ENCODE measurements at places on chromosomes 4 and X.

DNA sequence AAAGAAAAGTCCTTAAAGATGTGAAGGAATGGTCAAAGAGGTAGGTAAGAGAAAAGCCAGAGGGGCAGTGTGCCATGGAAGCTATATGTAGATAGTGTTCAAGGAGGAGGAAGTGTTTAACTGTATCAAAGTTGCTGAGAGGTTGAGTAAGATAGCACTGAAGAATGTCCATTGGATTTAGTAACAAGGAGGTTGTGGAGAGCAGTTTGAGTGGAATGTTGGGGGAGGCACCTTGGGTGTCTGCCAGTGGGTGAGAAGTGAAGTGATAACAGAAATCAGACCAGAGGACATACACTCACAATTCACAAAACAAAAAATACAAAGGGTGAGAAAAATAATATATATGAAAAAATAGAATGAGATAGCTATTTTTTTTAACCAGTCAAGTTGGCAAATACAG, 121.3 kb upstream of the AMOT start:
- DNase-seq = no peak

DNA sequence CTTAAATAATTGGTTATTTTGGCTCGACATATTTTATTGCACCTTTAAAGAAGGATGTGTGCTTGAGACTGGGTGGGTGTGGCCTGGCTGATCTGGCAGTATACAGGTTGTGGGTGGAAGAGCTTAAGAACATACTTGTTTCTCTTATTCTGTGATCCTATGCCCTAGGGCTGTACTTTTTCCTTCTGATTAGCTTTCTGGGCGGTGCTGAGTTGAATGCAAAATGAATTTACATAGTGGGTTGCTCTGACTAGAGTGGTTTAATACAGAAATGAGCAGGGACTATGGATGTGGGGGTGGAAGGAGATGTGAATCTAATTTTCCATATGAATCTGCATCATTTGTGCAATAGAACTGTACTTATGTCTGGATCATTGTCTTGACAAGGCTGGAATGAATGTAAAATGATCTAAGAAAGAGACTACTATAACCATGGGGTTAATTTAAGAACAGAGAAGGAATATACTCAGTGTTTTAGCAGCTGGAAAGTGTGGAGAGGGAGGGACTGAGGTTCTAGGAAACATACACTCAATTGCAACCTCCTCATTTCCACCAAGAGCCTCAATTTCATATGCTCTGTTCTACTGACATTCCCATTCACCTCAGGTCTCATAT, 73.7 kb downstream of the RLIM start:
- DNase-seq = no peak

GRCh38 chr4:107978716-107979451, 10.8 kb upstream of the HADH start:
- no peak for DNase-seq

GRCh38 chr4:55931833-55932232, 16.9 kb upstream of the CEP135 start:
- no peak for DNase-seq

GRCh38 chrX:80246271-80246670, 174.0 kb upstream of the TENT5D start:
- DNase-seq = no peak

DNA sequence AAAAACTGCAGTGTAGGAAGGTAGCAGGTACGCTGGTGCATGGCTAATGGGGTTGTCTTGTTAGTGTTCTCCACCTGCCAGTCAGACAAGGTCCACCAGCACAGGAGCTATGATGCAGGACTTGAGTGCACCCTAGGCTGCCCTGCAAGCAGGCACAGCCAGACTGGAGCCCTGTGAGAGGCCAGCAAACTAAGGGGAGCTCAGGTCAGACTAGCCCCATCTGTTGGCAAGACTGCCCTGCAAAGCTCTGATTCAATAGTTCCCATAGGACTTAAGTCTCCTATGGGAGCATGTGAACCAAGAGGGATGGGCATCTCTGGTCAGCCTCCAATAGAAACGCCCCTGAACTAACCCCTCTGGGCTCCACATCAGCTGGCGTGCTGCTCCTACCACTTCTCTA, 1307.3 kb downstream of the C4orf33 start:
- no peak for DNase-seq

DNA sequence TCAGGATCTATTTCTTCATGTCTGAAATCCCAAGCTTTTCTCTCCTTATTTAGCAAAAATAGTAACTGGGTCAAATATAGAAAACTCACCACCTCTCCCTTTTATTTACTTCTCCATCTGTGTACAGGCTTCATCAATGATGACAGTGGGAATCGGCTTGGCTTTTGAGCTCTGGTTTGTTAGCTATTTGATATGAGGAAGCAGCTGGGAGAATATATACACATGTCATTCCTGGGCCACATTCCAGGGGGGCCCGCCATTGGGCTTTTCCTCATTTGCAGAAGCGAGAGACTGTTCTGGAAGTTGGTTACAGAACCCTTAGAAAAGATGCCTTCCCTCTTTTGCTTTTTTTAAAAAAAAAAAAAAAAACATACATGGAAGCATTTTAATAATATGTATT, 107.4 kb upstream of the F9 start:
- DNase-seq = no peak

- DNase-seq = no peak
Measured at GRCh38 chr4:138400543-138400942, 158.4 kb upstream of the SLC7A11 start.

GRCh38 chrX:89021964-89022363, 274.9 kb downstream of the CPXCR1 start:
- no peak for DNase-seq

- peak; percentile 80 for DNase-seq
Measured at GRCh38 chr4:2441393-2442174, 22.8 kb downstream of the CFAP99 start.

- no peak for DNase-seq
Measured at GRCh38 chr4:150234246-150234645, 156.0 kb downstream of the DCLK2 start.

GRCh38 chrX:73182502-73183114, 32.0 kb downstream of the NAP1L2 start:
- no peak for DNase-seq

DNA sequence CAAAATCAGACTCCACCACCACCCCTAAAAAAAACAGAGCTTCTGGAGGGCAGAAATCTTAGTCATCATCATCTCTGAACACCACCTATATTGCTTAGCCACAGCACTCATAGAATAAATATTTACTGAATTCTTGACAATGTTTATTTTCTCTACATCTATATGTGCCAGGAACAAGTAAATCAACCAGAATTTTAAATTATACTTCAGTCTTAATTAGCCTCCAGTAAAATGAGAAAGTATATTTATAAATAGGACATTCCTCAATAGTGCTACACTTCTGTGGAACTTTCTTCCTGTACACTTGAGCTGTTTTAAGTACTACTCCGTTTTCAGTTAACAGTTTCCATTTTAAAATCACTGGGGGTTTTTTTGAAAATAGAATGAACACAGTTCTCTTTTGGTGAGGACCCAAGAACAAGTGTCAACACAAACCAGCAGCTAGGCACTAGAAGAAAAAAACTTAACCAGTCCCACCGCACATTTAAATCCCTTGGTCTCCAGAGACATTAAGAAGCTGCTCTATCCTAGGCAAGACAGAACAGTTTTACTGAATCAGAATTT, 25.5 kb downstream of the SMIM14 start:
- DNase-seq = no peak

DNA sequence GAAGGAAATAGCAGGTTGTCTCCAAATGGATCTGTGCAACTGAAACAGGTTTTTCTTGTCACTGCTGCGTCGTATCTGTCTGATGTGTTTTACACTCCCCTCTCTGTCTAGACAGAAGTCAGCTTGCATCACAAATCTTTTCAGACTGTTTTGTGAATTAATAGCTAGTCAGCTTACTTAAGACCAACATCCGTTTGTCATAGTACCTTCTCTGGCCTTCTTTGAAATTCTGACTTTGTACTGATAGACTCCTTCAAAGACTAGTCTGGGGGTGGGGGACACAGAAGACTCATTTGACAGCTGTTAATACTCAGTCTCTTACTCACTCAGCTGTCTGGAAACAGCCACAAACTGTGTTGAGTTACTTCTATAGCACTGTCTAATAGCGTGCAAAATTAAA, 197.8 kb downstream of the PALLD start:
- DNase-seq = no peak

- DNase-seq = no peak
Measured at GRCh38 chr4:156476359-156476758, 495.2 kb downstream of the PDGFC start.

DNA sequence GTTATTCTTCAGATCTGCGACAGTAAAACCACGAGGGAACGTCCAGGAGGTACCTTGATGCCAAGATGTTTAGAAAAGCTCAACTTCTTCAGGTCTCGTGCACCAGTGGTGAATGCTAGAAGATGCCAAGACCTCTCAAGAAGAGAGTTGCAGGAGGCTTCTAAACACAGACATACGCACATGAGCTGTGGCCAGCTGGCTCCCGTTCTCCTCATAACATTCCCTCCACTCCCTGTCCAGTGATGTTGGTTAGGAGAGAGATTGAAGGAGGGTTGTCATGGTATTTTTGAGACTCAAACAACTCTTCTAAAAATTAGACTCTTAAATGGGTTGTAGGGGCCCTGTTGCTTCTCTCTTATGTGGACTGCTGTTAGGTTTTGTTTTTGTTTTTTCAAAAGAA, 184.3 kb downstream of the QDPR start:
- no peak for DNase-seq

DNA sequence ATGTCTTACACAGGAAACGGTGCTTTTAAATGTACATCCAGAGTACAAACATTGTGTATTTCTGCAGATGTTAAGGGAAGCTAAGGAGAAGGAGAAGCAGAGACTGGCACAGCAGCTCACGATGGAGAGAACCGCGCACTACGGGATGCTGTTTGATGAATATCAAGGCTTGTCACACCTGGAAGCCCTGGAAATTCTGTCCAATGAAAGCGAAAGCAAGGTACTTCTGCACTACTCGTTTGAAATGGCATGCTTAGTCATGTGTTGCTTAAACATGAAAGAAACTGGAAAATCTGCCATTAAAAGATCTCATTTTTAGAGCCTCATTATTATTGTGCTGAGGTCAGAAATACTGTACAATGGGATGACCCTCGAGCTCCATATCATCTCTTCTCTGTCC, 47.2 kb downstream of the FAM114A1 start:
- no peak for DNase-seq

GRCh38 chrX:150429594-150429993, 66.5 kb downstream of the MAMLD1 start:
- no peak for DNase-seq

DNA sequence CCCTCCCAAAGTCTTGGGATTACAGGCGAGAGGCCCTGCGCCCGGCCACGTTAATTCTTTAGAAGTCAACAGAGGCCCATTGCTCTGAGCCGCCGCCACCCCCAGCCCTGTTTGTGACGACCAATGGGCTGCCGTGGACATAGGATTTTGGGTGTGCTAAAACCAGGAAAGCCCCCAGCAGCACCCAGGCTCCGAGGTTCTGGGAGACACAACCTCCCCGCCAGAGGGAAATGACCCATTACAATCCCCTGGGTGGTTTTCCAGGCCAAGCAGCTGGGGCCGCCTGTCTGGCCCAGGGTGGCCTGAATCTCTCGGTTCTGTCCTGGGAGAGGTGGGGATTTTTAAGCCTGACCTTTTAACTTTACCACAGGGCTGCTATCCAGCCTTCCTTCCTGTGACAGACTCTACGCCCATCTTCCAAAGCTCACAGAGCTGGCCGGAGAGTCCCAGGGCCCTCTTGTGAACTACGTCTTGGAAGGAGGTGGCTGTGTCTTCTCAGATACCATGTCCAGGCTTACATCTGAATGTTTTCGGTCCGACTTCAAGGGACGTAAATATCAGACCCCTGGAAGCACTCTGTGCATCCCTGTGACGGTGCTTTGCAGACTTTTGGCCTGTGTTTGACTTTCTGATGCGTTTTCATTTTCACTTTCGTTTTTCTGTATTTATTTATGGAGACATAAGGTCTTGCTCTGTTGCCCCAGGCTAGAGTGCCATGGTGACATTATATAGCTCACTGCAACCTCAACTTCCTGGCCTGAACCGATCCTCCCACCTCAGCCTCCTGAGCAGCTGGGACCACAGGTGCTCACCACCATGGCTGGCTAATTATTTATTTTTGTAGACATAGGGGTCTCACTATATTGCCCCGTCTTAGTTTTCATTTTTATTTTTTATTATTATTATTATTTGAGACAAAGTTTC, 36.0 kb downstream of the P2RY8 start:
- DNase-seq = no peak
